ENCODE measurements at places on chromosomes 7 and 10.
A peak's percentile ranks its signal among the peaks of the same experiment; 100 is the strongest.

DNA sequence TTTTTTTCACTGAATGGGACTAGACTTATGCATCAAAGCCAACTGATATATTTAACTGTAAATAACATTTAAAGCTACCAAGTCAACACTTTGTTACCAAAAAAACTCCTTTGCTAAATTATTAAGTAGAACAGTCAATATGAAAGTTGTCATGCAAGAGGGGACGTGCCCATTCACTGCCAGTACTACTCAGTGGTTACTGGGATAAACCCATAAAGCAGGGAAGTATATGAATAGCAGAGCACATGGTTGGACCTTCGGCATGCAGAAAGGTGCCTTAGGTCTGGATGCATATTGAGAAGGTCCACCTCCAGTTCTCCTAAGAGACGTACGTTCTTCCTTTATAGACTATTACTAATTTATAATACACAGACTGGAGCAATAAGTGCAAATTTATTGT is 120.1 kb downstream of the SVOPL start:
- DNase-seq, result no peak

- peak; percentile 54 for DNase-seq
Measured at GRCh38 chr10:111944331-111944730, 239.2 kb downstream of the GPAM start.

DNA sequence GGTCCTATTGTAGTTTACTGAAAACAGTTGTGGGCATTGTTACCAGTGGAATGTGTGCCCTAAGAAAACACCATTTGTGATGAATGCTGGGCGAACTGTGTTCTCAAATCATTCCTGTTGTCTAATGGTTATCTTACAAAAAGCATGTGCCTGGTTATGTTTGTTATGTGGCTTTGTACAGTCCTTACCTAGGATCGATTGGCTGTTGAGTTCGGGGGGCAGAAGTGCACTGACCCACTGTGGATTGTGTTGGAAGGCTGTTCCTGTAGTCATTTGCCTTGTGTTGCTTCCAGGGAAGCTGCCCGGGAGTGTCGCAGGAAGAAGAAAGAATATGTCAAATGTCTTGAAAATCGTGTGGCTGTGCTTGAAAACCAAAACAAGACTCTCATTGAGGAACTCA is 84.3 kb downstream of the CREM start:
- DNase-seq, result no peak

GRCh38 chr7:101624246-101625001 is 4.7 kb downstream of the MYL10 start:
- peak; percentile 95 for DNase-seq

DNA sequence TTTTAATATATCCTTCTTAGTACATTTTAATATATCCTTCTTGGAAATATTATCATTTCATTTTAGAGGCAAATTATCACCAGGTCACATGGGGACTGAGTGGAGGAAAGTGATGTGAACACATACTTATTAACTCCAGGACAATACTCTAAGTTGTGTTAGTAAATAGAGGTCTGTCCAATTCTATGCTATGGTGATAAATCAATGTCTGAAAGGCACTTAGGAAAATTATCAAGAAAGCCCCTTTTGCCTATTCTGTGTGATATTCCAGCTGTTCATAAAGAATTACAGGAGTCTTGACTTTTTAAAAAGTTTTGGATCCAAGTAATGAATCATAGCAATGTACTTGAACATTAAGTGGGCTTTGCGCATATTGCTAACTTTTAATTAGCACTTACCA is 88.5 kb downstream of the THSD7A start:
- DNase-seq, result no peak

DNA sequence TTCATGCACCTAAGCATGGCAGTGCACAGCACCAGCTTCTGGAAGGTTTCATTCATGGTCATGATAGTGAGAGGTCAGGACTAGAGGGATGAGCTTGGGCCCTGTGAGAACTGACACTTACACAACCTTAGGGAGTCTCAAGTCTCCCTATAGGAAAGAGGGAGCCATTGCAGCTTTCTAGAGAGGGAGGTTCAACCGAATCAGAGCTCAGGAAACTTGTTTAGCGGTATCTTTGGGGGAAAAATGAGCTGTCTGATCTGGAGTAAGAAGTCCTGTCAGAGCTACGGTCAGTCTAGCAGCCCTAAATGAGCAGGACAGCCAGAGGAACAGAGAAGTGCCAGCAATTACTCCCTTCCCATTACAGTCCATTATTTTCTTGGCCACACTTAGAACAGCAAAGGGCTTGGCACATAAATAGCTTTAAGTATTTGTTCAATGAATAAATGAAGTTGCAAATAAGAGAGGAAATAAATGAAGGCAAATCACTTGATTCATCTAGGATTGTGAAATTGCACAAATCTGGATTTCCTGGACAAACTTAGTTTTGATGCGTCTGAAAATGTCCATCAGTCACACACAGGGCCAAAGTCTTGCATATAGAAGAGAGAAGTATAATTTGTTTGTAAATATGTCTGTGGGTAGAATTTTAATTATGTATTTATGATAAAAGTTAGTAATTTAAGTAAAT is 262.0 kb downstream of the GLI3 start:
- no peak for DNase-seq

DNA sequence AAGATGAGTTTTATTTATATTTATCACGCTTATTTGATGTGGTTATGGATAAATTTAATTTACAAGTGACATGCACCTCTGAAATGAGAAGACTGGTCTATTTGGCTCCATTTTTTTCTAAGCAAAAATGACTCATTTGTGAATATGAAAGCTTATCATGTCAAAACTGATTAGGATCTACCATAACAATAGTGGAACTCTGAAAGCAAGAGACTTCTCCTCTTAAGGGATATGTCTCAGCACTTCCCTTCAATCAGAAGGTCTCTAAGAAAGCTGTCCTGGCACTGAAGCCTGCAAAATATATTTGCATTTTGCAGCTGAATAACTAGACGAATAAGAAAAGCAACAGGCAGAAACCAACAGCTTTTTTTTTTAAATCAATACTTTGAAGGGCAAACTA is 12.7 kb downstream of the FAS start:
- no peak for DNase-seq

DNA sequence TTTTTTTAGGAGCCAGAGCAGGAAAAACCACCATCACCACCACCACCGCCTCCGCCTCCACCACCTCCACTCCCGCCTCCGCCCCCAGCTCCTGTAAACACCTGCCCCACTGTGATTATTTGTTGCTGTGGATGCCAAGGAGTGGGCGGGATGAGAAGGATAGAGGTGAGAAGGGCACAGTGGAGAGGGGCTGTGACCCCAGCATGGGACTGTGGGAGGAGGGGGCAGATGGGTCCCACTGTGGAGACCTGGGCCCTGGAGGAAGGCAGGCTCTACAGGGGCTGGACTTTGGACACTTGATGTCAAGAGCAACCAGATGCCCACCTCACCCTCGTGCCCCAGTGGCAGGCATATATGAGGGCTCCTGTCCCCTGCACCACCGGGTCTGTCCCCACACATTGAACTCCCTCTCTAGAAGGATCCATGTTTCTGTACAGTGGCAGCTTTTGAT is 24.7 kb downstream of the ANTXRL start:
- DNase-seq, result no peak
